Stimulated activated CD4-positive, alpha-beta T cell treated with anti-CD3 and anti-CD28 coated beads, Interleukin-4, amount 100 ng/mL, for 1 hour (primary cell): ENCODE measurements at places on chromosomes 5 and 9.

- DNase-seq, result no peak
Observed at GRCh38 chr9:114431770-114432169, 44.0 kb upstream of the AKNA start.

DNA sequence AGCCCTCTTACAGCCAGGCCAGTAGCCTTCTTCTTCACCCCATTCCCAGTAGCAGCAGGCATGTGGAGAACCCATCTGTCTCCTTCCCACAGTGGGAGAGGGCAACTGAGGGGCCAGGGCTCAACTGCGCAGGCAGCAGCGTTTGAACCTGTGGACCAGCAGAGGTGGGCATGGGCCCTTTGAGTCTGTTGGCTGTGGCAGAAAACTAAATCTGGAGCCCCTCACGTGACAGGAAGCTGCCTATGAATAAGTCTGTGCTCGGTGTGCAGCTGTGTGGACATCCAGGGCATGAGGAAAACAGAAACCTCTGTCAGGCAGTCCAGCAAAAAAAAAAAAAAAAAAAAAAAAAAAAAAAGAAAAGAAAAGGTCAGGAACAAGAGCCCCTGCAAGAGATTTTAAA, 189.2 kb upstream of the NR3C1 start:
- no peak for DNase-seq

DNA sequence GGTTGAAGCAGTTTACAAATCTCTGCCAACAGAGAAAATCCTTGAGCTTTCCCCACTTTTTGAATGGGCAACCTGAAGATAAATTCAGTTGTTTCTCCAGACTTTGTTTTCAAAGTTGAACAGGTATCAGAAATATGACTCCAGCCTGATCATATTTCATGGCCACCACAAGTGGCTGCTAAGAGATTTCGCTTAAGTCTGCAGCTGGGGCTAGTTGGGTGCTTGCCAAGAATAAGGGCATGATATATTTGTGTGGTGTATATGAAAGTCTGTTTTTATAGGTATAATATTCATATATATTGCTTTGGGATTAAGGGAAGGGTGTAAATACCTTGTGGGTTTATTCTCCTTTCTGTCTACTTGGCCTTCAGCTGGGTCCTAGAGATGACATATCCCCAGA, 168.4 kb upstream of the GDNF start:
- no peak for DNase-seq

GRCh38 chr9:127202461-127203169, 62.0 kb upstream of the GARNL3 start:
- no peak for DNase-seq

- DNase-seq, result no peak
Observed at GRCh38 chr5:2047341-2047927, 164.7 kb upstream of the IRX4 start.
